ENCODE measurements at places on chromosomes 4 and X. TPM values are rescaled to one million over a fixed set of nuclear protein-coding genes. Genes with fewer than 3 reads are reported as not detected.

GRCh38 chr4:48388525-48389154, 47.3 kb downstream of the SLAIN2 start:
- no peak for DNase-seq

DNA sequence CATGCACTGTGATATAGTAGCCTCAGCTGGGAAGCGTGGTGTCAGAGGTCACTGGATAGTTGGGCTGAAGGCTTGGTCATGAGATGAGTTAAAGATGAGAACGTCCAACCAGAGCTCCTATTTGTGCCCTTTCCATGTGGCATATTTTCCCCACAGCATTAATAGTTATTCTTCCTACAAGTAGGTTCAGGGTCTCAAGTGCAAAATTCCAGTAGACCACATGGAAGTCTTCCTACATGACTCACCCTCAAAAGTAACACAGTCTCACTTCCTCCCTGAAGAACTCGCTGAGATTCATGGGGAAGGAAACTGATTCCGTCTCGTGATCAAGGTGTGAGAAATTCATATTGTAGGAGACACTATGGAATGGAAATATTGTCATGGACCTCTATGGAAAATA, 1212.5 kb upstream of the PRKX start:
- no peak for DNase-seq

The PGAM4 gene
- total RNA-seq, result not detected

The POU3F4 gene
- total RNA-seq, result not detected

GRCh38 chr4:151013944-151014343, 1.1 kb downstream of the LRBA start:
- no peak for DNase-seq

The AMBN gene
- not detected for total RNA-seq

DNA sequence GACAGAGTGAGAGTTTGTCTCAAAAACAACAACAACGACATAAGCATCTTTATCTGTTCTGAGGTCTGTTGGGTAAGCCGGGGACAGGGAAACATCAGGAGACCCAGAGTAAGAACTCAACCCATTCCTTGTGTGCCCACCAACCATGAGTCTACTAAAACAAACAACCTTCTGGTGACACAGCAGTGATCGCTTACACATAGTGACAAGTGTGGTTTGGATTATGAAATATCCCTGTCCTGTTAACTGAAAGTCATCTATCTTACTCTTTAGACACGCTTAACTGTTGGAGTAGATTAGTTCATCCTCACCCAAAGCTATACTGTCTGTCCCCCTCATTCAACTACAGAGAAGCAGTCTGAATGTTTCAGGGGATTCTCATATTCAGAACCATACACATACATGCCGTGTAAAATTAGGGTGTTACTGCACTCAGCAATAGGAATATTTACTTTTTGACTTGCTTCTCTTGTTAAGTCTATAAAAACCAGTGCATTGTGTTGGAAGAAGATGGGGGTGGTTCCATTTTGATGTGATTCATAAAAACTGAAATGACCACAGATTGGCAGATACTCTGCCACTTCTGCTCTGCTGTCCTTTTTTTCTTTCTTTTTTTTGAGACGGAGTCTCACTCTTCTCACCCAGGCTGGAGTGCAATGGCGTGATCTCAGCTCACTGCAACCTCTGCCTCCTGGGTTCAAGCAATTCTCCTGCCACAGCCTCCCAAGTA, 27.4 kb downstream of the PHKA2 start:
- no peak for DNase-seq

The PHOX2B gene
- not detected for total RNA-seq

- DNase-seq, result no peak
Measured at GRCh38 chr4:172707622-172708021, 461.0 kb upstream of the GALNT7 start.

- no peak for DNase-seq
Measured at GRCh38 chr4:122360754-122361153, 18.1 kb upstream of the ADAD1 start.

The PCSK1N gene
- total RNA-seq, result 0.21 TPM

The TENM3 gene
- not detected for total RNA-seq

DNA sequence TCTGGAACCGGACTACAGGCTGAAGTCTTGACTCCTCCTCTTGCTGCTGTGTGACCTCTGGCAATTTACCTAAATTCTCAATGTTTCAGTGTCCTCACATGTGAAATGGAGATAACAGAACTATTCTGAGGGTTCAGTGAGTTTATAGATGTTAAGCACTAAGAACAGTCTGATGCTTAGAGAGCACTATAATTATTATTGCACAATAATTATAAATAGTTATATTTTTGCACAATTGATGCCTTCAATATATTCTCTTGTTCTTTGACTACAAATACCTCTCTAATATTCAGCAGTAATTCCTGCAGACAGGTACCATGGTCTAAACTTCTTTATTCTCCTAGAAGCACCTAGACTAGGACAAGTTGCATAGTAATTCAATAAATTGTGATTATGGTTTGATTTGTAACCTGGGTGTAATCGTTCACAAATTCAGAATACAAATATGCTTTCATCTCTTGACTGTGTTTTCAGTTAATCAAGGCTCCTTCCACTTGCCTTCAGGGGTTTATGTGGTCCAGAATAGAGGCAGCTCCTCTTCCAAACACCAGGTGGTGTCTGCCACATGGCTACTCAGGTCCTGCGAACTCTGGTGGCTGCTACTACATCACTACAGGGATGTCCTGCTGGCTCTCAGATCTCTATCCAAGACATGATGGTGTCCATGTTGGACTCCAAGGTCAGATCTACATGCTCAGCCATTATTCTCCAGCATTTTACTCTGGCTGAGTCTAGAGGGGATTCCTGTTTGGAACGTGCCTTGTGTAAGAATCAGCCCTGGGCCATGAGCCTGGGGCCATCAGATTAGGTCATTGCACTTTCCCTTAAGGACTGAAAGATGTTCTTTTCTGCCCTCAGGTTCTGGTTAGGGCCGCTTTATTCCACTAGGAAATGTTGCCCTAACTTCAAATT, 103.4 kb downstream of the QRFPR start:
- DNase-seq, result no peak

GRCh38 chr4:132614682-132615081, 534.4 kb upstream of the PCDH10 start:
- no peak for DNase-seq

Measured in activated CD8-positive, alpha-beta memory T cell treated with anti-CD3 and anti-CD28 coated beads, Interleukin-2, amount 10 ng/mL, durations not matched to agents 7 days and 5 days (primary cell).